ENCODE measurements at places on chromosomes 7 and 10.
A peak's percentile ranks its signal among the peaks of the same experiment; 100 is the strongest.

DNA sequence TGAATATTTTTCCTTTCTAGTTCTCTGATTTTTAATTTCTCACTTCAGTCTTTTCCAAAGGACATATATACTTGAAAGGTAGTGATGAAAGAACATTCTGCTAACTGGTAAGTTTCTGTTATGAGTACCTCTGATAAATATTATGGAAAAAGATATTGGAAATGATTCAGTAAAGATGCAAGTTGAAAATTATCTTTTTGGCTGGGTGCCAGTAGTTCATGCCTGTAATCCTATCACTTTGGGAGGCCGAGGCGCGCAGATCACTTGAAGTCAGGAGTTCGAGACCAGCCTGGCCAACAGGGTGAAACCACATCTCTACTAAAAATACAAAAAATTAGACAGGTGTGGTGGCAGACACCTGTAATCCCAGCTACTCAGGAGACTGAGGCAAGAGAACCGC, 62.1 kb downstream of the ANKRD26 start:
- no peak for DNase-seq

- DNase-seq, result peak; percentile 65
Observed at GRCh38 chr7:23696916-23697441, 13.0 kb upstream of the STK31 start.

DNA sequence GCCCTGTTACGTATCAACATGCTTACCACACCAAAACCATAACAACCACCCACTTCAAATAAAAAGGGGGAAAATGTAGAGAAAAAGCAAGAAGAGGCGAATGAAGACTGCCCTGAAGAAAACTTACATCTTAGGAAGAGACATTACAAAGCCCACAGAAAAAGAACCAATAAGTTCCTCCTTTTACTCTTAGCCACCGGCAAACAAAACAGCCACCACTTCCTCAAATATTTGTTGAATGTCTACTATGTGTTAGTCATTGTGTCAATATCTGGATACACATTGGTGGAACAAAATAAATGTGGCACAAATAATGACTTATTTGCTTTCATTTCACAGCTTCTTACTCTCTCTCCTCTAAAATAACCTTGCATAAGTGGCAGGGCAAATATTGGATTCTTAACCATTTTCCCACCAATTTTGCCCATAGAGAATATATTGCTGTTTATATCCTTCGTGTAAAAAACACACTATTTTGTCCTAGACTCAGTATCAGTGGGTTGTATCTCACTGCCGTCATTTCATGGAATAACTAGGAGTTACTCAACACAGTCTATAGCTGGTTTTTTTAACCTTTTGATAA, 106.8 kb downstream of the ANK3 start:
- DNase-seq, result peak; percentile 86

DNA sequence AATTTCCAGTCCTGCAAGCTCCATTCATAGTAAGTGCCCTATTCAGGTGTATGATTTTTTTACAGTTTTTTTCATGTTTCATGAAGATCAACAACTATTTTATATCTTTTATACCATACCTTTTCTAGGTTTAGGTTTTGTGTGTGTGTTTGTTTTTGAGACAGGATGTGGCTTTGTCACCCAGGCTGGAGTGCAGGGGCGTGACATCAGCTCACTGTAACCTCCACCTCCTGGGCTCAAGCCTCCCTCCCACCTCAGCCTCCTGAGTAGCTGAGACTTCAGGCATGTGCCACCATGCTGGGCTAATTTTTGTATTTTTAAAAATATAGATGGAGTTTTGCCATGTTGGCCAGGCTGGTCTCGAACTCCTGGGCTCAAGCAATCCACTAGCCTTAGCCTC, 35.0 kb downstream of the ARMH3 start:
- no peak for DNase-seq

DNA sequence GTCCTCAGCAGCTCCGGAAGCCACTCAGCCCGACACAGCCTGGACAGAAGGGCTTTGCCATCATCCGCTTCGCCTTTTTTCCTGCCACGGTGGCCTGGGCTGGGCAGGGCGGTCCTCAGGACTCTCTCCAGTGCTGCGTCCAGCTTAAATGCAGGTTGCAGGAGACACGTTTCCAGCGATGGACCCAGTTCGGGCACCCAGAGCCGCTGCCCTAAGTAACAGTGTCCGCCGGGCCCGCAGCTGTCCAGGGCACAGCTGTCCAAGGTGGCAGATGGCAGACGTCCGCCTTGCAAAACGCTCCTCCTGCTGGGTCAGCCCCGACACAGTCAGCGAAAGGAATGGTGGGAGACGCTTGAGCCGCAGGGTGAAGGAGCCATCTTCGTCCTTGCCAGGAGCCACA, 37.0 kb upstream of the FOXL3 start:
- no peak for DNase-seq

DNA sequence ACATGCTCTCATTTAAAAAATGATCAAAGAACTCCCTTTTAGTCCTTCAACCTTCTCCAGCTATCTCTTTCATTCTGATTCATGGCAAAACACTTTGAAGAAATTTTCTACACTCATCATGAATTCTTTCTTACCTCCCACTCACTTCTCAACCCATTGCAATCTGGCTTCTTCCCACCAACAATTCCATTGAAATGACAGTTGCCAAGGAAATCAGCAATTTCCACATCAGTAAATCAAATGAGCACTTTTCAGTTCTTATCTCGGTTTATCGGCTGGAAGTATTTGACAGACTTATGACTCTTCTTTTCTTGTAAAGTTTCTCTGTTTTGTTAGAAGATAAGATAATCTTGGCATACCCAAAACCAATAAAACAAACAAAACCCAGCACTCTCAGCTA, 99.1 kb upstream of the CACNA2D1 start:
- no peak for DNase-seq

GRCh38 chr10:124565565-124566221, 104.1 kb downstream of the LHPP start:
- DNase-seq, result peak; percentile 19

GRCh38 chr7:104126411-104126841, 81.4 kb downstream of the ORC5 start:
- DNase-seq, result no peak

DNA sequence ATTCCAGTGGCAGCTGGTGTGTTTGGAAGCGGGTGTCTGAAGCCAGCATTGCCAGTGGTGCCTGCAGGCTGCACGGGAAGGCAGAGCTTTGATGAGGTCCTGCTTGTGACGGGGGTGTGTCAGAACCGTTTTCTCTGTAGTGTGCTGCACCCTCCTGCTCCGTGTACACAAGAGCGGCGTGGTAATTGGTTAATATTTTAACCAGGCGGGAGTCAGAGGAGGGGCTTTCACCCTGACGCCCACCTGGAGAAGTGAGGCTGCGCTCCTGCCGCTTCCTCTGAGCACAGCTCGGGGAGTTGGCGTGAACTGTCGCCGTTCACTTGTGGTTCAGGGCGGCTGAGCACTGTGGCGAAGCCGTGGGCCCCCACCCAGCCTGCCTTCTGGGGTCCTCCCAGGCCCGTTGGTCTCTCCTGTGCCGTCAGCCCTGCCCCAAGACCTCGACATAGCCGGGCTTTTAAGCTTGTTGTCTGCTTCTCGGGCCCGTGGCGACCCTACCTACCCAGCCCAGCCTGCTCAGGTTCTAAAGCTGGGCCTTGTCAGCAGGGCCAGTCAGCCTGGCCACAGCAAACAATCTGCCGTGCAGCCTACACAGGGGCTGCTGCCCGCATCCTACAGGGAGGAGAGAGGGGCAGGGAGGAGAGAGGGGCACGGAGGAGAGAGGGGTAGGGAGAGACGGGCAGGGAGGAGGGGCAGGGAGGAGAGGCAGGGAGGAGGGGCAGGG, 11.6 kb downstream of the NKX6-2 start:
- DNase-seq, result no peak

DNA sequence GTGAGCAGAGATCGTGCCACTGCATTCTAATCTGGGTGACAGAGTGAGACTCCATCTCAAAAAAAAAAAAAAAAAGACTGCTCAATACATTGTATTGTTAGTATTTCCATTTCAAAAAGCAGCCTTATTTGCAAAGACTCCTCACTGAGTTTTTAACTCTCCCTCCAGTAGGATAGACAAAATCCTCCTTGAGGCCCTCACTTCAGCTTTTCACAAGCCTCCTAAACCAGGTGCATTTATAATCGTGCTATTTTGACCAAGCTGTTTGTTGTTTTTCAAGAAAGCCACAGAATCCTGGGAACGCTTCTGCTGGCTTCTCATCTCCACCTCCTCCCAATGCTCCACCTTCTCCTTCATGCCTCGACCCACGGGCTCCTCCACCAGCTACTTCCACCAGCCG, 6.3 kb upstream of the DDIT4 start:
- no peak for DNase-seq

DNA sequence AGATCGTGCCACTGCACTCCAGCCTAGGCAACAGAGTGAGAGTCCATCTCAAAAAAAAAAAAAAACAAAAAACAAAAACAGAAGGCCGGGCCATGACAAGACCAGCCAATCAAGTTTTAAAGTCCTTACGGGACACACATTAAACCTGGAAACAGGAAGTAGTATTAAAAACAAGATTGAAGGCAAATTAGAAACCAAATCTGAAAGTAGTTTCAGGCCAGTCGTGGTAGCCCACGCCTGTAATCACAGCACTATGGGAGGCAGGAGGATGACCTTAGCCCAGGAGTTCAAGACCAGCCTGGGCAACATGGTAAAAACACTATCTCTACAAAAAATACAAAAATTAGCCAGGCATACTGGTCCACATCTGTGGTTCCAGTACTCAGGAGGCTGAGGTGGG, 18.1 kb downstream of the PSAP start:
- peak; percentile 81 for DNase-seq

GRCh38 chr10:36578306-36578705, 547.1 kb upstream of the ANKRD30A start:
- no peak for DNase-seq

- no peak for DNase-seq
Observed at GRCh38 chr7:102843850-102844249, 69.0 kb upstream of the LRRC17 start.

DNA sequence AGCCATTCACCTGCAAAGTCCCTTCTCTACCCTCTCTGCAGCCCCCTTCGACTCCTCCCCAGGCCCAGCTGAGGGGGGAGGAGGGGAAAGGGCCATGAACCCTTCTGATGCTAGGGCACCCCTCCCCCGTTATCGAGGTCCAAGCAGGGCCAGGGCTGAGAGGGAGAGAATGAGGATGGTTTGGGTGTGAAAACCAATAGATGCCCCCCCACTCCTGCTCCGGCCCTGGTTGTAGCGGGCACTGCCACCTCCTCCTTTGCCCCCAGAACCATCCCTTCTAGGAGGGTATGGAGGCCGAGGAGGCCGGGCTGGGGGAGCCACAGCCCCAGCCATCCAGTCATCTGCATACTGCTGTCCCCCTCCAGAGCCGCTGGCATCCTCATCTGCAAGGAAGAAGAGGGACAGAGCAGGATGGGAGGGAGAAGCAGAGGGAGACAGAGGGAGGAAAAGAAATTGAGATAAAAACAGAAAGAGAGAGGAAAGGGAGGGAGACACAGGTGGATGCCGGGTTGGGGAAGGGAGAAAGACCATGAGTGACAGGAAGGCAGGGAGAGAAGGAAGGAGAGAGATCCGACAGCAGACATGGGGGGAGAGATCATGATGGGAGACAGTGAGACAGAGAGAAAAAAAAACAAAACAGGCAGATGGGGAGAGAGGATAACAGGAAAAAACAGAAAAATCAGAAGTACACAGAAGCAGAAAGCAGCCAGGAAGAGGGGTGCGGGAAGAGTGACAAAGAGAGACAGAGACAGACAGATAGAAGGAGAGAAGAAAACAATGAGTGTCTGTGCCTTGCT, 1.9 kb upstream of the GAL3ST4 start:
- no peak for DNase-seq

- DNase-seq, result no peak
Observed at GRCh38 chr10:4252701-4253100, 467.7 kb upstream of the KLF6 start.

- DNase-seq, result no peak
Observed at GRCh38 chr10:59881640-59882039, 24.7 kb downstream of the CCDC6 start.

DNA sequence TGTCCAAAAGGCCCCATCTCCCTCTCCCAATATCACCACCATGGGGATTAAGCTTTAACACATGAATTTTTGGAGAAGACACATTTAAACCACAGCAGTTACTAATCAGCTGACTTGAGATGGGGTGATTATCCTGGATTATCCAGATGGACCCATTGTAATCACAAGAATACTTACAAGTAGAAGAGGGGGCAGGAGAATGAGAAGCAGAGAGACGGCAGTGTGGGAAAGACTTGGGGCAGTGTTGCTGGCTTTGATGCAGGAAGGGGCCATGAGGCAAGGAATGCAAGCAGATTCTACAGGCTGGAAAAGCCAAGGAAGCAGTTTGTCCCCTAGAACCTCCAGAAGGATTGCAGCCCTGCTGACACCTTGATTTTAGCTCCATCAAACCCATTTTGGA, 30.7 kb upstream of the INMT start:
- no peak for DNase-seq

GRCh38 chr7:2191016-2191415, 41.7 kb downstream of the MAD1L1 start:
- DNase-seq, result no peak

DNA sequence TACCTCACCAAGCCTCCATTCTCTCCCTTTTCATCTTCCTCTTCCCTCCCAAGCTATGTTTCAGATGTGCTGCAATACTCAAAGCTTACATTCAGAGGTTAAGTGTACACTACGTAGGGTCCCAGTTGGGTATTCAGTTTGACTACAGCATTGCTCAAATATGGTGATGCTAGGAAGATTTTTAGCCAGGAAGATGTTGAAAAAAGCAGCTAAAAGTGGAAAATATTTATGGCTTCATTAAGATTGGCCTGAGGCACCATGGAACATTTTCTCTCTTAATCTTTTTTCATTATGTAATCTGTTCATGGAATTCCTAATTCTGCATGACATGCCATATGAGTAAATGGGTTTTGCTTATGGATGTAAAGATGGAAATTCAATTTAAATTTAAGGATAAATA, 72.0 kb upstream of the ABCB5 start:
- no peak for DNase-seq

GRCh38 chr7:29254591-29254990, 60.0 kb downstream of the CHN2 start:
- no peak for DNase-seq

GRCh38 chr7:45161842-45162241, 4.3 kb downstream of the RAMP3 start:
- DNase-seq, result no peak

- DNase-seq, result no peak
Observed at GRCh38 chr10:68871731-68872342, 29.3 kb upstream of the DDX50 start.

GRCh38 chr7:148026713-148027112, 563.9 kb upstream of the C7orf33 start:
- DNase-seq, result no peak
